ENCODE measurements at places on chromosomes 4 and X.

DNA sequence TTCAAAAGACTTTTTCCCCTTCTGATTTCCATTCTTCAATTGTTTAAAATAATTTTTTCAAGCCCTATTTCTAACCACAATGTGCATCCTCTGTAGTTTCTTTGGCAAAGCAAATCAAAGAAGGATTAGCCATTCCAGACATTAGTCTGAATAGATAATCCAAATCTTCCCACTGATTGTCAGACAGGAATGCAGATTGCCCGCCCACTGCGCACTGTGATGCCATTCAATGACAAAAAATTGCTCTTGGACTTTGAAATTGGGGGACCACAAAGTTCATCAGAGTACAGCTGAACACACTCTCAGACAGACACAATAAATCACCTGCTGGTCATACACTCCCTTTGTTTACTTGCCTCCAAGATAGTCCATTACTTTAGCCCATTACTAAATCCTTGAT, 216.5 kb upstream of the DKK2 start:
- no peak for DNase-seq

GRCh38 chrX:97854086-97854485, 970.4 kb downstream of the RPA4 start:
- DNase-seq, result no peak

GRCh38 chr4:178027796-178028195, 585.6 kb upstream of the AGA start:
- no peak for DNase-seq

DNA sequence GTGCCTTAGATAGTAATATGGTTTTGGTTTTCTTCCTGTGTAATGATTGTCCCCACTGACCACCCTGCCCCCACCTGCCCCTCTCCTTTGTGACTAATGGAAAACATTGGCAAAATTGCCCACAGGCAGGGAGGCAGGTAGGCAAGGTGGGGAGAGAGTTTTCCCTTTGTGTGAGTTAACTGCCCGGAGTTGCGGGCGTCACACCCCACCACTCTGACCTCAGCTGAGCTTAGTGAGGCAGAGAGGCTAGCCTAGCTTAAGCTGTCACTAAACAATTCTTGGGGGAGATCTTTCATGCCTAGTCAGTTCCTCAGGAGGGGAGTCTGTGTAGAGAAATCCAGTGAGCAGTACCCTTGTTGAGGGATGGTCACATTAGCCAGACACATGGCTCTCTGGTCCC, 245.3 kb downstream of the BCOR start:
- DNase-seq, result no peak

GRCh38 chr4:99998062-99998867, 48.2 kb upstream of the H2AZ1 start:
- DNase-seq, result no peak

- DNase-seq, result no peak
Measured at GRCh38 chrX:136397001-136397400, 90.7 kb upstream of the BRS3 start.

- DNase-seq, result no peak
Measured at GRCh38 chr4:12472087-12472486, 1012.1 kb downstream of the RAB28 start.

DNA sequence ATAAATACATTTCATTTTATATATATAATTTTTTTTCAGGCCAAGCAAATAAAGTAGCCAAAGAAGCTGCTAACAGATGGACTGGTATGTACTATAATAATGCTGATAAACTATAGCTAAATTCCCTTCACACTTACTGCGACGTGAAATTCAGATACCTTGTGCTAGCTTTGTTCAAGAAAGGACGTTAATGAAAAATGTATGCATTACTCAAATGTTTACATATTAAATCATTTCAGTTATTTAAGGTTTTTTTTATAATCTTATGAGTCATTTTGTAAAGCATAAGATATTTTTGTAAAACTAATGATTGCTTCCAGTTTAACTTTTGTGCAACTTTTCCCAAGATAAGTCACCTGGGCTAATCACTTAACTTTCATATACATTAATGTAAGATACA, 57.2 kb upstream of the TMEM131L start:
- no peak for DNase-seq

- DNase-seq, result no peak
Measured at GRCh38 chr4:19025031-19025430, 1003.5 kb upstream of the LCORL start.

DNA sequence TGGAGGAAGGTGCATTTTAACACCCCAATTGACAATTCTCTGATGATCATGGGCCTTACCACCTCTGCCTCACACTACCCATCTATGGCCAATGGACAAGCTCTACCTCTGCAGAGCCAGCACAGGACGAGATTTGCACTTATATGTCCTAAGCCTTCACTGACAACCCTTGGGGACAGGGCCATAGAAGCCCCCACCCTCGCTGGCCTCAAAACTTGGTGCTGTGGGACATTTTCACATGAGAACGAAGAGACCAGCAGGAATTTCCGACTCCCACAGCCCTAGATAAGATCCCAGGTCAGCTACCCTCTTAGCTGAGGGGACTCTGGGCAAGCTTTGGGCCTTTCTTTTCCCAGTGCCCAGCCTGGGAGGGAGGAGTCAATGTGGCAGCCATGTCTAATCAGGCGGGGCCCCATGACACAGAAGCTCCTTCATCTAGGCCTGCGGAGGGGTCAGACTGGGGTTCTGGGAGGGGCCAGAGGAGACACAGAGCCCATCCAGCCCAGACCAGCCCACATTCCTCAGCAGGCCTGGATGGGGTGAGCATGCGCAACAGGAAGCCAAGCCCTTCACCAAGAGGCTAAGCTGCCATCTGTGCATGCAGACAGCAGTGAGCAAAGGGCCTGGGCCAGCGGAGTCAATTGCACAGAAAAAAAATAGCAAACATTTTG, 12.1 kb downstream of the PJA1 start:
- DNase-seq, result peak; percentile 58

DNA sequence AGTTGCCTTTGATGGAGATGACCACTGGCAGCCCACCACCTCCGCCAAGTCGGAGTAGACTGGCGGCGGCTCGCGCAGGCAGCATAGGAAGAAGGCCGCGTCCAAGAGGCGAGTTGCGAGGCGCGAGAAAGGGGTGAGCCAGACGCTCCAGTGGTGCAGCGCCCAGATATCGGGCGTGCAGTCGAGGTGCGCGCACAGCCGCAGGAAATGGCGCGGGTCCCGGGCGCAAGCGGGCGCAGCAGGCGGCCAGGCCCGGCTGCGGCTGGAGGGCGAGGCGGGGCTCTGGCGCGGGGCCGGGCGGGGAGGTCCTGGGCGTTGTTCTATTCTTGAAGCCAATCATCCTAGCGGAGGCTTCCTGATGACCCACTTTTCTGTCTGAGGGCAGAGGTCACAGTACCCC, 13.2 kb upstream of the PGRMC1 start:
- DNase-seq, result no peak

- no peak for DNase-seq
Measured at GRCh38 chr4:1299301-1299860, 9.7 kb downstream of the MAEA start.

GRCh38 chr4:3781193-3781886, 15.2 kb downstream of the ADRA2C start:
- DNase-seq, result no peak

DNA sequence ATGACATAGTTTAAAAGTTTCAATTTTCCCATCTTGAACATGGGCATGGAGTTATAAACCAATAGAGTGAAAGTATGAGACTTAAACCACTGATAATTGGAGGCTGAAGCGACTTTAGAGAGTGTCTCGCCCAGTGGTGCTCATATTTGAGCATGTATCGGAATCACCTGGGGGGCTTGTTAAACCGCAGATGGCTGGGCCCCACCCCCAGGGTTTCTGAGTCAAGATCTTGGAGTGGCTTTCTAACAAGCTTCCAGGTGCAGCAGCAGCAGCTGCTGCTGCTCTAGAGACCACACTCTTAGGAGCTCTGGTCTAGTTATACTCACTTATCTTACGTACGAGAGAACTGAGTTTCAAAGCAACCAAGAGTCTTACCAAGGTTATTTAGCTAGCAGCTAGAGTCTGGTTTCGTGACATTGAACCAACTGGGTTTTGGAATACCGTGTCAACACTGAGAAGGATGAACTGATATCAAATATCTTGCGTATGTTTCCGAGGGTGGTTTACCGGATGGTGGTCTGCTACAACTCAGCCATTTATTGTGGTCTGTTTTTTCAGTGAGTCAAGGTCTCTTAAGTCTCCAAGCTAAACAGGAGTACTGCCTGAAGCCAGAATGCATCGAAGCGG, 5.9 kb downstream of the PHEX start:
- DNase-seq, result no peak

- no peak for DNase-seq
Measured at GRCh38 chr4:13605330-13605729, 22.2 kb downstream of the BOD1L1 start.

GRCh38 chrX:31036895-31037294, 34.9 kb downstream of the FTHL17 start:
- DNase-seq, result peak; percentile 34

DNA sequence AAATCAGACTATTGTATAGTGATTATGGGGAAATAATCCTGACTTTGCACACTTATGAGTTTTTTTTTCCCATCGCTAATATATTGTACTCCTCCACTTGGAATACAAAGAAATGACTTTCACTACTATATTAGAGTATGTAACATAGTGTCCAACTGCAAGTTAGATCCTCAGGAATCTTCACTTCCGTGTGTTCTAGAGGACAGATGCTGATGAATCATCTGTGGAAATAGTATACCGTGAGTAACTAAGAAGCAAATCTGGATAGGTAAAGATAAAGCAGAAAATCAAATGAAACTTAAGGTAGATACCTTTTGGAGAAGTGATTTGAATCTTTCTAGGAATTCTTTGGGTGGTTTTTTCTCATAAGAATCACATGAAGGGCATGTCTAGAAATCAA, 8.3 kb downstream of the IL21 start:
- no peak for DNase-seq

DNA sequence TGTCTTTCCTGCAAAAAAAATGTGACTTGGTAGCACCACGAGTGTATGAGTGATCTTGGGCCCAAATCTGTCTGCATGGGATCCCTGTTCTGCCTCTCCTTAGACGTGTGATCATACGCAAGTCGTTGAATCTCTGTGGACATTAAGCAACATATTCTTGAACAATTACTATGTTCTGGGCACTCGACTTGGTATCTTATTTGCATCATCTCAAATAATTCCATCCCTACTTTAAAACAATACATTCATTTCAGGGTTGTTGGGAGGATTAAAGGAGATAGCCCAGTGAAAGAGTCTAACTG, 145.4 kb upstream of the CPEB2 start:
- DNase-seq, result no peak

DNA sequence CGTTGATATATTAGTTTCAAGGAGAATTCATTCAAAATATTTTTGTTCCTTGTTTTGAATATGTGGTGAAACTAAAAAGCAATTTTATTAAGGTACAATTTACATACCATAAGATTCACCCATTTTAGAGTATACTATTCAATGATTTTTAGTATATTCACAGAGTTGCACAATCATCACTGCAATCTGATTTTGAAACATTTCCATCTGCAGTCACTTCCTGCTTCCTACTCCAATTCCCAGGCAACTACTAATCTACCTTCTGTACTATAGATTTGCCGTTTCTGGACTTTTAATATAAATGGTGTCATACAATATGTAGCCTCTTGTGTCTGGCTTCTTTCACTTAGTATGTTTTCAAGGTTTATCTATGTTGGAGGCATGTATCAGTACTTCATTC, 71.3 kb downstream of the SLC9A7 start:
- no peak for DNase-seq

GRCh38 chr4:162154862-162155540, 8.8 kb downstream of the FSTL5 start:
- no peak for DNase-seq

GRCh38 chrX:53088136-53088974, 5.6 kb upstream of the KANTR start:
- DNase-seq, result peak; percentile 87

DNA sequence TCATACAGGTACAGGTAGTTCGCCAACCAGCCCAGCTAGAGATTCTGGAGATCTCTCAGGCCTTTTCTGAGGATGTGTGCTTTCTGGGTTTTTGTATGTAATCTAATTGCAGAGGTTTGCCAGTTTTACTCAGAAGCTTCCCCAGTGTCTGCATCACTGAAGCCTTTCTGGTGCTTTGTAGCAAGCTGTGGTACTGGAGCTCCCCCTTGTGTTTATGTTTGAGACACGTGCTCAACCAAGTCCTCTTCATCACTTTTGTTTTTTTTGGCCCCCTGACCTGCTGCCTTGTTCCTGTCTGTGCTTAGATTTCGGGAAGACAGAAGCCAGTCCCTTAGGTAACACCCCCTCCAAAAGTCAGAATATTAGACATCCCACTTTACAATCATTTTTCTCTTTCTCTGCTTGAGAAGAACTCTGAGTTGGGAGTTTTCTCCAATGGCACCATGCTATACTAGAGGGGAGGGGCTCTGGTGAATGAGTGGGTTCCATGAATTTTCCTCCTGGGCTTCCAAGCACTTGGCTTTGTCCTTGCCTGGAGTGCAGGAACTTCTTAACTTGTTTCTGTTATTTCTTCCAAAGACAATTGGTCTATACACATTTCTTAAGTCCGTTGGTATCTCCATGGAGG, 128.4 kb upstream of the TBC1D9 start:
- no peak for DNase-seq

DNA sequence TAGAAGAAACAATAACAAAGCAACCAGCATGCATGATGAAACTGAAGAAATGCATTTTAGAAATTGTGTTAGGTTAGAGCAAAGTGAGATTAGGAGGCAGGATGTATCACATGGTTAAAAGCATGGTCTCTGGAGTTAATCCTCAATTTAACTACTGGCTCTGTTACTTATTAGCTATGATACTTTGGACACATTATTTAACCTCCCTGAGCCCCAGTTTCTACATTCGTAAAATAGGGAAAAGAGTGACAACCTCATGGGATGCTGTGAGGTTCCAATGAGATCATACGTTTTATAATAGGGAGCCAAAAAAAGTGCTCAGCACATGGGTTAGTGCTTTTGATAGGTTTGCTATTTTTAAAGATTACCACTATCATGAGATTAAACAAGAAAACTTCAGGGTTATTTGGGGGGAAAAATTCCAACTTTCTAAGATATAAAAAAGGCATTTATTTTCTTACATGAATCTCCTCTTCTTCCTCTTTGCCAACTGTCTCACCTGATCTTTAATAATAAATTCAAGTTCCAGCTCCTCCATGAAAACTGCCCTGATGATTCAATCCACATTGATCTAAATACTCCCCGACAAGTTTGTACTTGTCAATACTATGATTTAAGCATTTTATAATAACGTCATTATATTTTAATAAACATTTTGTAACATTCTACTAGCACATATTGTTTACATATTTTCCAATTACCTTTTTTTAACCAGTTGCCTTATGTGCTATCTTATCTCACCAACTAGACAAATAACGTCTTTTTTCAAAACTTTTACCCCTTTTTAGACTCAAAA, 4.6 kb downstream of the SEC31A start:
- no peak for DNase-seq

DNA sequence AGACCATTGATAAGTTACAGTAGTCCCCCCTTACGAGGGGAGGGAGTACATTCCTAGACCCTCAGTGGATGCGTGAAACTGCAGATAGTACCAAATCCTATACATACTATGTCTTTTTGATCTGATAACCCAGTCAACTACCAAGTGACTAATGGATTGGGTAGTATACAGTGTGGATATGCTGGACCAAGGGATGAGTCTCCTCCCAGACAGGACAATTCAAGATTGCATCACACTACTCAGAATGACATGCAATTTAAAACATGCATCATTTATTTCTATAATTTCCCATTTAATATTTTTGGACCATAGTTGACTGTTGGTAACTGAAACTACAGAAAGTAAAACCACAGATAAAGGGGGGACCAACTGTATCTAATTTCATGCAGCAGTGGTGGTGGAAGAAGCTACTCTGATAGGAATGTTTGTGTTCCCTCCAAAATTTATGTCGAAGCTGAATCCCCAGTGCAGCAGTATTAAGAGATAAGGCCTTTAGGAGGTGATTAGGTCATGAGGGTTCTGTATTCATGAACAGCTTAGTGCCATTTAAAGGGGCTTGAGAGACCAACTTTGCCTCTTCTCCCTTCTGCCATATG, 11.9 kb downstream of the HADH start:
- no peak for DNase-seq
